ENCODE measurements at places on chromosomes 2 and 18.

DNA sequence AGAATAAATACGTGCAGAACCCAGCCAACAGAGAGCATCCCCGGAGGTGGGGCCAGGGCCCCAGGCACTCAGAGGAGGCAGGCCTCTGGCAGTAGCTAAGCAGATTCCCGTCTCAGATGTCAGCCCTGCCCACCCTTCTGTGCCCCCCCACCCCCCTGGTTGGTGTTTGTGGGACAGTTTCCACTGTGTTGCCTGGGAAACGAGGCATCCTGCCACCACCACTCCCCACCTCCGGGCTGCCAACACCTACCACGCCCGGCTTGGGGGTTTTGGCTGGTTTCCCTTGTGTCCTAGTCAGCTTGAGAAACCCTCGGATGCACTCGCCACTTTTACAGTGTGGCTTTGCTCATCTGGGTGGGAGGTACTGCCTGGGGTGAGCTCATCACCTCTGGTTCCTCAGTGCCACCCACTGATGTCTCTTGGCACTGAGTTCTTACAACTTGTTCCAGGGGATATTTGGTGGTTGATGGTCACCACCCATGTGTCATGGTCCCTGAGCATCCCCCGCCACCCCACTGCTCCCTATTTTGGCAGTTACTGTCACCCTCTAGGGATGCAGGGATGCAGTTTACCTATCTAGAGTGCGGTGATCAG lies 72.4 kb upstream of the YWHAQ start:
- DNase-seq = peak; percentile 100

GRCh38 chr2:201618744-201619662 lies 24.3 kb downstream of the TMEM237 start:
- DNase-seq = no peak

DNA sequence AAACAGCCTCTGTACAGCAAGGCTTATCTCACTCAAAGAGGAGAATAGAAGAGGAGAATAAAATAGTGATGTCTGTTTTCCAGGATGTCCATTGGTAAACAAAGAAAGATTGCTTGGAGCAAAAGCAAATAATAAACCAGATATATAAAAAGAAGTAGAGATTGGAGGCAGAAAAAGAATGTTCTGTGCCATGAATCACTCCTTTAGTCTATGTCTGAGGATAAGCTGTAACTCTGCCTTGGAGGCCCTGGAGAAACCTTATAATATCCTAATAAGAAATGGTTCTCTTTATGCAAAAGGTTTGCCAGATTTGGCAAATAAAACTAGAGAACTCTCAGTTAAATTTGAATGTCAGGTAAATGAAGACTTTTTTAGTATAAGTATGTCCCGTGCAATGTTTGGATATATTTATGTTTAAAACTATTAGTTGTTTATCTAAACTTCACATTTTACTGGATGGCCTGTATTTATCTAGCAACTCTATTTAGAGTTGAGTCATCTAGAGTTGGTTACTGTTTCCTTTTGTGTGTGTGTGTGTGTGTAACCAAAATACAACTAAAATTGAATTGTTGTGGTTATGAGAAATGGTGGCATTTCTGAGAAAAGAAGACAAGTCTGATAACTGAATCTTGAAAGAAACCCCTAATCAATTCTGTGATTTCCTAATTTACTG lies 510.3 kb upstream of the SETBP1 start:
- DNase-seq = no peak

DNA sequence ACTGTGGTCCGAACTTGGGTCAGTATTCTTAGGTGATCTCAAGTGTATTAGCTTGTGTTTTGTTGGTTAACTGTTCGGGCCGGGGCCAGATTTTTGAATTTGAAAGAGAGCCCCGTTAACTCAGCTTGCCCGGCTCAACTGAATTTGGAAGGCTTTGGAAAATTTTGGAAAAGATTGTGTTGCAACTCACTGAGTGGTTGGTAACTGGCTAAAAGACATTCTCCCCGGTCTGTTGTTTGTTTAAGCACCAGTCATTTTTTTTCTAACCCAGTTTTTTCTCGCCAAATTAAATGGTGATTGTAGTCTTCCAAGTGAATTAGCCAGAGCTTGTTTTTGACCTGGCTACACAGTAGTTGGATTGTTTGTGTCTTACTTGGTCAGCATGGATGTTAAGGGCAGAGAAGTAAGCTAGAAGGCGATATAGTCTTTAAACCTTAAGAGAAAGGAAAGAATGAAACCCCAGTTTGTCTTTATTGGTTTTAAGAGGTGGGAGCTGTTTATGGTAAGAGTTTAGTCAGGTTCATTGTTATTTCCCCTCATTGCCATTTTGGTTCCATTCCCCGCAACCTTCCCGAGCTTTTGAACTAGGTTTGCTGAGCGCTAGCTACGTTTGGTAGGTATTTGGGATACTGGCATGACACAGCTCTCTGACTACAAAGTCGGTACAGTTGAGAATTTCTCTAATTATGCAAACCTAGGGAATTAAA lies 2.4 kb downstream of the MAP4K4 start:
- no peak for DNase-seq

- no peak for DNase-seq
These were observed 507.4 kb upstream of the PKDCC start for GRCh38 chr2:41540272-41540998.

- DNase-seq = no peak
These were observed 233.9 kb upstream of the SP5 start for GRCh38 chr2:170481201-170481600.

DNA sequence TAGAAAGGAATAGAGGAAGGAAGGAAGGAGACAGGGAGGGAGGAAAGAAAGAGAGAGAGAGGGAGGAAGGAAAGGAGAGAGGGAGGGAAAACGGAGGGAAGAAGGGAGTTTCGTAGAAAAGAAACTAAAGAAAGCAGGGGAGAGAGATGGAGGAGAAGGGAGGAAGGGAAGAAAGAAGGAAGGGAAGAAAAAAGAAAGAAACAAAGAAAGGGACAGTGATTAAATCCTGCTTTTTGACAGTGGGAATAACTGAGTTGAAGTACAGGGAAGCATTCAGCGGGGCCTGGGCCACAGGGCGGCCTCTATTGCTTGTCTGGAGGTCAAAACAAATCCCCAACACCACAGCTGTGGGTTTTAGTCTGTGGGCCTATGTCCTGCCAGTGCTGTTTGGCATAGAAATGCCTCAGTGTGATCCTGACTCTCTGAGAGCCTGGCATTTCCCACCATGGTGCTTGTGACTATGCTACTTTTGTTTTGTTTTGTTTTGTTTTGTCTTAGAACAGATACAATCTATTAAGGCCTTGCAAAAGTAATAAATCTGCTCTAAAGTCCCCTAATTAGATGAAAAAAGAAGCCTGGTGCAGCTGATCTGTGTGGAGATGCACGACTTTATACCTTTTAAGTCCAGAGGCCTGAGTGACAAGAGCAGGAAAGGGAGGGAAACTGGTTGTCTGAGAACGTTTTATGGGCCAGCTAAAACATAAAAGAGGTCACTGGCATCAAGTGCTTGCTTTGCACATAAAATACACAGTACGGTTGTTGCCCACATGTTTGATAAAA lies 40.0 kb downstream of the IL1RL2 start:
- no peak for DNase-seq

DNA sequence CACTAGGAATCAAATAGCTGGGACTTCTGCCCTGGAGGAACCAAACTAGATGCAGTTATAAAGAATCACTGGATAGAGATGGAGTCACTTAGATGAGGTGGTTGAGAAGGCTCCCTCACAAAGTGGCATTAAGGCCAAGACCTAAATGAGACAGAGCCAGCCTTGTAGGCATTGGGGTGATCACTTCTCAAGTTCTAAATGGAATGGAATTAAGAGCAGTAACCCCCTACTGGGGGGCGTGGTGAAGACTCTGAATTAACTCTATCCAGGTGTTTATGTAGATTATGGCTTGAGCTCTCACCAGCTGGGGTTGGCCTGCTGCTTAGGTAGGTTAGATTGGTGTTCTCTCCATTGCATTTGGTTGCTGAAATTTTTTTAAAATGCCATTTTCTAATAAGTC lies 71.3 kb downstream of the TTC27 start:
- DNase-seq = no peak

DNA sequence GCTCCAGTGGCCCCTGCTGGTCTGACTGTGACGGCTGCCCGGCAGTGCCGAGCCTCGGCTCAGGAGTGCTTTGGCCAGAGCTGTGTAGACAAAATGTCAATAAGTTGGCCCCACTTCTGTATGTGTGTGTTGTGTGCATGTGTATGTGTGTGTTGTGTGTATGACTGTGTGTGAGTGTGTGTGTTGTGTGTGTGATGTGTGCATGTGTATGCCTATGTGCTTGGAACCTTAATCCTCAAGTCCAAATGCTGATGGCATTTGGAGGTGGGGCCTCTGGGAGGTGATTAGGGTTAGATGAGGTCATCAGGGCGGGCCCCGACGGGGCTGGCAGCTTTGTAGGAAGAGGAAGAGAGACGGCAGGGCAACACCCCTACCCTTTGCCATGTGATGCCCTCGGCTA lies 269.0 kb downstream of the DCDC2C start:
- no peak for DNase-seq

- no peak for DNase-seq
These were observed 783.9 kb downstream of the TSN start for GRCh38 chr2:122539311-122539710.

- DNase-seq = no peak
These were observed 1.7 kb downstream of the IL1RL1 start for GRCh38 chr2:102313025-102313424.

- peak; percentile 29 for DNase-seq
These were observed 759 bp downstream of the PPP4R3B start for GRCh38 chr2:55616551-55617174.

- DNase-seq = no peak
These were observed 22.7 kb downstream of the ICOS start for GRCh38 chr2:203959265-203959664.

DNA sequence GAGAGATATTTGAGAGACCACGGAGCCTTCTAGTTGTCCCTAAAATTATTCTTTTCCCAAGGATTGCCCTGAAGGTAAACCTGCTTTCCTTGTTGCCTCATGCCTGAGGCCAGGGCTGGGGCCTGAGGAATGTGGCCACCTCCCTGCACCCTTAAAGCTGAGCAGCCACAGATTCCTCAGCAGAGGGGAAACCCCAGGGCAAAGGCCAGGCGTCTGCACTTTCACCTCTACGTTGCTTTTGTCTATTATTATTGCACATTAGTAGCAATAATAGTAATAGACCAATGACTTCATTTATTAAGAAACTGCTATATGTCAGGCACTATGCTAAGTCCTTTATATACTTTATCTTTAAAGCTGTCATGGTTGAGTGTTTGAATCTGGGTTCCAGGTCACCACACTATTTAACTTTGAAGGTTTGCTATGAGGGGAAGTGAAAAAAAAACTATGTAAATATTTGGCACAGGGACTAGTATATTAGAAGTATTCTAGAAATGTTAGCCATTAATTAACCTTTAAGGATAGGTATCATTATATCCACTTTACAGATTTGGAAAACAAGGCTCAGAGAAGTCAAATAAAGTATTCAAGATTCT lies 104.2 kb downstream of the LRRC30 start:
- DNase-seq = no peak

- no peak for DNase-seq
These were observed 59.5 kb downstream of the E2F6 start for GRCh38 chr2:11406267-11406957.

DNA sequence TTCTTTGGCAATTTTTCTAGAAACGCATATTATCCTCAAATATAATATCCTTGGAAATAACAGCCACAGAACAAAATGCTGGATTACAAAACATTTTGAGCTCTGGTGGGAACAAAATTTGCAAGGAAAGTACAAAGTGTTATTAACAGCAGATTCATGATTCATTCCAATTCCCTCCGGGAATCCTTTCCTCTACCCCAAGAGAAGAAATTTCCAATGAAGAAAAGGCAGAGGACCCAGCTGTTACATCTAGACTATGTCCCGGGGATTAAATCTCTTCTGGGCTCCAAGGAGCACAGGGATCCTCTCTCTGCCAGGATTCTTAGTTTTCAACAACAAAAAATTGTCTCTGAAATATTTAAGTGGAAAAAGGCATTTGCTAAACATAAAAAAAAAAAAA lies 51.6 kb upstream of the TMEFF2 start:
- no peak for DNase-seq

DNA sequence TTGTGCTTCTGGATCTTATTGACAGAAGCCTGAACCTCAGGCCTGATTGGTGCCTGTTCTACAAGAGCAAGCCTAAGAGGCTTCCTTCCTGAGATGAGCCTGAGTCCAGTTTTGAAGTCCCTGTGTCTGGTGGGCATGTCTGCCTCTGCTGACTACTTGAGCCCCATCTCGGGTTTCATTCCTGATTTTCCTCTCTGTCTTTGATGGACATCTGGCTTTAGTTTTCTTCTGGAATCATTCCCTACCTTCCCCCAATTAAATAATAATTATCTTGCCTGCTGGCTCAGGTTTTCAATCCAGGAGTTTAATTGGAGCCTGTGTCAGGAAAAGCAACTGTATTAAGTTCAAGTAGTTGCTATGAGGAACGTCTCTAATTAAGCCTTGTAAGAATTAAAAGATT lies 135.5 kb upstream of the MC4R start:
- DNase-seq = no peak

All from inflammatory macrophage treated with lipopolysaccharide for 1 hour (primary cell).